Mesendoderm (in vitro differentiated cells): ENCODE measurements at places on chromosomes 12 and 14.

GRCh38 chr12:15608941-15609340 is 180.2 kb downstream of the EPS8 start:
- DNase-seq = no peak

DNA sequence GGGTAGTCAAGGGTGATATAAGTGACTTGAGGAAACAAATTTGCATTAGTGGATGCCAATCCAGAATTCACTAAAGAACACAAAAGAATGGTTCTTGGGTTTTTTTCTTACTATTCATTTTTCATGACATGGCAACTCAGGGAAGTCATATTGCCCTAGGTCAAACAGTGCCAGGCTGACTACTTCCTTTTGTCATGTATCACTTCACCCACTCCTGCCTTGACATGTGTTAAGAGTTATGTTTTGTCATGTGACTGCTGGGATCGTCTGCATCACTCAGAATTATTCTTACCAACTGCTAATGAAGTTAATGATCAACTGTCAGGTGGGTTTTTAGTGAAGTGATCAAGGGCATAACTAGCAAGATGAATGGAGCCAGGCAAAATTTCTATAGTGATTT is 74.2 kb downstream of the PRORP start:
- DNase-seq = no peak

- DNase-seq = peak; percentile 95
Measured at GRCh38 chr14:102248121-102248520, 56.8 kb downstream of the MOK start.

- peak; percentile 25 for DNase-seq
Measured at GRCh38 chr14:88270776-88271175, 52.3 kb downstream of the KCNK10 start.
